IPS-NIHi11 (cell line): ENCODE measurements at places on chromosomes 1 and 21.

DNA sequence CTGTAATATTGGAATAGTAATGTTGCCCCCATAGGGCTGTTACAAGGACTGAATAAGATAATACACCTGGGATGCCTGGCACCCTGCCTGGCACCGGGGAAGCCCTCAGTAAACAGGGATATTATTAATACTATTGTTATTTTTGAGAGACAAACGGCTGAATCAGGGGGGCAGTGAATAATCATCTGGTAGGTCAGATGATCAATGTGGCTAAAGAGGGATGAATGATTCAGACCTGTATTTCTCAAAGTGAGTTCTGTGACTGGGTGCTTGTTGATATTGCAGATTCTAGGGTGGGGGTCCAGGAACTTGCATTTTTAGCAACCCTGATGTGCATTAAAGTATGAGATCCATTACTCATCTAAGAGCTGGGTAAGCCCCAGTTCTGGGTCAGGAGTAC, 46.2 kb upstream of the BCL10 start:
- DNase-seq = no peak

GRCh38 chr1:169797281-169797680, 2.6 kb upstream of the METTL18 start:
- no peak for DNase-seq

- no peak for DNase-seq
Measured at GRCh38 chr1:67785847-67786753, 47.2 kb downstream of the GNG12 start.

GRCh38 chr1:118900643-118901440, 87.3 kb downstream of the TBX15 start:
- DNase-seq = no peak

DNA sequence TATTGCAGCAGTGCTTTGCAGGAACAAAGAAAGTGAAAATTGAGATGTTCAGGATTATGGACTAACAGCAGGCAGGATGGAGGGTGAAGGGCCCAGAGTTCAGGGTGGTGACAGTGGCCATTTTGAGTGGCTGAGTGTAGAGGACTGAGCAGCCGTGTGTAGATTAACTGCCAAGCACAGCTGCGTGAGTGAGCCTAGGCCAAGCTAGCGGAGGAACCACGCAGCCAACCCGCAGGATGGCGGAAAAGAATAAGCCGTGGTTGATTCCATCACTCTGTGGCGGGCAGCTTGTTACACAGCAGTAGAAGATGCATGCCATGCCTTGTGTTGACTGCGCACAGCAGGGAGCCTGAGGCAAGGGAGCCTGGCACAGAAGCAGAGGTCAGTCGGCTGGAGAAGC, 102.5 kb upstream of the KIF26B start:
- no peak for DNase-seq

DNA sequence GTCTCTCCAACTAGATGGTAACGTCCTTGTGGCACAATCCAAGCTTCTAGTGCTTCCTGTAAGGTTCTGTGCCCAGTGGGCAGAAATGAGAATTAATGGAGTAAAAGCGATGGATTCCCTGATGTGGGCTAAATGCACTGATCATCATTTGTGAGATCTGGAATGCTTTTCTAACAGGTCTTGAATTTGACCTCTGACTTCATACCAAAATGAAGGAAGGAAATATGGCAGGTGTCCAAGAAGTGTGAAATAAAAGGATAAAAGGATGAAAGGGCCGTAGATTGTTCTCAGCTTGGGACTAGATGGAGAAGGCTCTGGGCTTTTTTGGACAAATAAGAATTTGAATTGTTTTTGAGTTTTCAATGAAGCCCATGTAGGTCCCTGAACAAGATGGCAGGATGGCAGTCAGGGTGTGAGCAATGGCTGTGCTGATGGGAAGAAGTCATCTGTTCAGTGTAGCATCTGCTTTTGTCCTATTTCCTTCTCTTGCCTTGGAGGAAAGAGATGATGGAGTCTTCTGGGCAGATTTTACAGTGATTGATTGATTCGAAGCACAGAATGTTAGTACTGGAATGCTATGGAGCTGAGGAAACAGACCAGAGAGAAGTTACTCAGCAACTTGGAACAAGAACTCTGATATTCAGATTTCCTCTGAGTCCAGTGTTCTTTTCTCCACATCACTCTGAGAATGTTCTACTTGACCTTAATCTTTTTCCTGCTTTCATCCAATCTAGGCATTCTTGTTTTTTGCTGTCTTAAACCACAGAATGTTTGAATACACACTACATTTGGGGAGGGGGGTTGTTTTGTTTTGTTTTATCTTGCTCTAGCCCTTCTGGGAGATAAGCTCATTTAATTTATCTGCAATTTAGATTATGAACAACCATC, 286.0 kb downstream of the HLX start:
- DNase-seq = no peak

GRCh38 chr1:9586147-9586766, 2.5 kb upstream of the TMEM201 start:
- no peak for DNase-seq

DNA sequence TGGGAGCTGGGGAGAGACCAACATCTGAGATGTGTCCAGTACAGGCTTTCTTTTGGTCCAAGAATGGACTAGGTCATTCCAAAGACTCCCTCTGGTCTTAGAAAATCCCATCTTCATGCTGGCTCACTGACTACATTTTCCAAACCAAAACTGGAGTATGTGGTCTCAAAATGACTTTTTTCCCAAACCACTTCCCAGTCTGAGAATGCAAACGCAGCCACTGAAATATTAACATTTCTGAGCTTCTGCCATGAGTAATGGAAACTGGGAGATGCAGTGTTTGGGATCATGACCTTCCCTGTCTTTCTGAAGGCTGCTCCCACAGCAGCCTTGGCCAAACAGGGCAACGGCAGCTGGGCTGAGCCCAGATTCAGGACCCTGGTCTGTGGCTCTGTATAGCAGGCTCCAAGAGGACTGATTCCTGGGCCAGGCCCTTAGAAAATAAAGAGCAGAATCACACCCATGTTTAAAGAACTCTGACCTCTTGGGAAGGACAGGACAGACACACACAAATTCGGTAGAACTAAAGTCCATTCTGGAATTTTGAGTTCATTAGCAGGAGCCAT, 62.1 kb upstream of the CNTN2 start:
- DNase-seq = no peak

DNA sequence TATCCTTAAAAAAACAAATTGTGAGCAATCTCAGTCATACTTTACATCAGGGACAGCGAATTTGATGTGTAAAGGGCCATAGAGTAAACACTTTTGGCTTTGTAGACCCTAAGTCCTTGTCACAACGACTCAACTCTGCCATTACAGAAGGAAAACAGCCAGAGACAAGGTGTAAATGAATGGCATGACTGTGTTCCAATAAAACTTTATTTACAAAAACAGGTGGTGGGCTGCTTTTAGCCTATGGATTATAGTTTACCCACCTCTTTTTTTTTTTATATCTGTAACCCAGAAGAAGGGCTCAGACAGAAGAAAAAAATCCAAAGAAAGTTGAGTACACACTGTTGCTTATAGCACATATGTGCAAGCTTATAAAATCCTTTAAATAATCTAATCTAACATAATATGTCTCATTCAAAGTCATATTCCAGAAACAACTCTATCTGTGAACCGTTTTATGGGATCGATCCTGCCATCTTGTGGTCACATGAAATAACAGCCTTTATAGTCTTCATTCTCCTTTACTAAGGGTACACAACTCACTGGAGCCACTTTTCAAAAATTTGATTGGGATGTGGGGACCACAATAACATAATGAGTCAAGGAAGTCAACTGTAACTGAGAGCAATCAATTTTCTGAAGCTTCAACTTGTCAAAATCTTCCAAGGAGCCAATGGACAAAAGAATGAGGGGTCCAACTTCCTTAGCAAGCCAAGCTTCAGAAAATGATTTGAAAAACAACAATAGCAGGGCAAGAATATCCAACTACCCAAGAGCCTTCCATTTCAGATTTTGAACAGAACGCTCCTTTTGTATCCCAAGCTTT, 142.2 kb upstream of the KRTAP19-8 start:
- peak; percentile 29 for DNase-seq

GRCh38 chr1:11943619-11944018, 9.1 kb downstream of the PLOD1 start:
- DNase-seq = no peak

DNA sequence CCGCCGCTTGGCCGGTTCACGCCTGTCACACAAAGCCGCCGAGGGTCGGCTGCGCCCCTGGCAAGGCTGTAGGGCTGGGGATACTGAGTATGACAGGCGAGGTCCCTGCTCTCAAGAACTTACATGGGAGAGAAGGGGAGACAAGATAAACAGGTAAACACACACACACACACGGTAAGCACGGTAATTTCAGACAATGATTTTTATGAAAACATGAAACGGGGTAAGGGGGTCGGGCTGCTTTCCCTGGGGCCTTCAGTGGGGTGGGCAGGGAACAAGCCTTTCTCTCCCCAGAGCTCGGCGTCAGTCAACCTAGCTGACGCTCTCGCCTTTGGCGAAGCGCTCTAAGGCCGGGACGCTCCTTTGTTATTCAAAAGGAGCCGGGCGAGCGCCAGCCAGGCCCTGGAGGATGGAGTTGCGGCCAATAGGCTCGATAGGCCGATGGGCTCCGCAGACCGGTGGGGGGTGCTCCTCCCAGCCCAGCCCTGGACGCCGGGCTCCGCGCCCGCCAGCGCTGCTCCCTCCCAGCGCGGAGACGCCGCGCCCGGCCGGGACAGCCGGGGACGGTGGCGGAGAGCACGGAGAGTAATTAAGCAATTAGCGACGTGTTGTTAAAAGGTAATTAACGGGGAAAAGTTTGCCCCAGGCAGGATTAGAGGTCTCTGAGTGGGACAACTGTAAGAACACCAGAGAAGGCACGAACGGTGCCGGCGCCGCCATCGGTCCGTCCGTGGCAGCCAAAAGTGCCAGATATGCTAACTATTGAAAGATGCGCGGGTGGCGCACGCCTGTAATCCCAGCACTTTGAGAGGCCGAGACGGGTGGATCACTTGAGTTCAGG, 950 bp upstream of the INKA2 start:
- DNase-seq = peak; percentile 84

DNA sequence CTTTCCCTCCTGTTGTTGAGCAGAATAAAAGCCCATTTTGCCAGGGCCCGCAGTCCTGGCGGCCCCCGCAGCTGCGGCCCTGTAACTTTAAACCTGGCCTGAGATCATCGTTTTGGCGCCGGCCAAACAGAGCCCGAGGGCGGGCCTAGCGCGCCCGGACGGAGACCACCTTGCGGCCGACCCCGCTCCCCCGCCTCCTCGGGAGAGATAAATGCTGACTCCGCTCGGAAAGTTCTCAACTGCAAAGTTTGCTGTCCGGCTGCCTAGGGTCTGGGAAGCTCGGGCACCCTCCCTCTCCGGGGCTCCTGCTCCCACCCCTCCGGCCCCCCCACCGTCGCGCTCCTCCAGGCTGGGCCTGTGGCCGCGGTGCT, at the start of gene PDPN:
PDPN (plus strand) TSS at position 238 of the 371 bp plus-strand sequence. CDS start 202 bp downstream, outside the sequence.
- DNase-seq = peak; percentile 92

DNA sequence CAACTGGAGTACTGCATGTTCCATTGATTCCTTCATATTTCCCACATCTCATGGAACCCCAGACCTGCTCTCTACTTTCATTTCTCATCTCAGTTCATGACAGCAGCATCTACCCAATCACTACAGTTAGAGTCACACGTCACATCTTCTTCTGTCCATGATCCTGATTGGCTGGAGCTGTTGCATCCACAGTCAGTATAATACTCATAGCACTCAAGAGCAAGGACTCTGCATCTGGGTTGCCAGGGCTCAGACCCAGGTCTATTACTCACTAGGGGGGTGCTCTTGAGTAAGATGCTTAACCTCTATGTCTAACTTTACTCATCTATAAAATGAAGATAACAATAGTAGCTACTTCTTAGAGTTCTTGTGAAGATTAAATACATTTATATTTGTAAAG, 4.4 kb upstream of the XPR1 start:
- no peak for DNase-seq

DNA sequence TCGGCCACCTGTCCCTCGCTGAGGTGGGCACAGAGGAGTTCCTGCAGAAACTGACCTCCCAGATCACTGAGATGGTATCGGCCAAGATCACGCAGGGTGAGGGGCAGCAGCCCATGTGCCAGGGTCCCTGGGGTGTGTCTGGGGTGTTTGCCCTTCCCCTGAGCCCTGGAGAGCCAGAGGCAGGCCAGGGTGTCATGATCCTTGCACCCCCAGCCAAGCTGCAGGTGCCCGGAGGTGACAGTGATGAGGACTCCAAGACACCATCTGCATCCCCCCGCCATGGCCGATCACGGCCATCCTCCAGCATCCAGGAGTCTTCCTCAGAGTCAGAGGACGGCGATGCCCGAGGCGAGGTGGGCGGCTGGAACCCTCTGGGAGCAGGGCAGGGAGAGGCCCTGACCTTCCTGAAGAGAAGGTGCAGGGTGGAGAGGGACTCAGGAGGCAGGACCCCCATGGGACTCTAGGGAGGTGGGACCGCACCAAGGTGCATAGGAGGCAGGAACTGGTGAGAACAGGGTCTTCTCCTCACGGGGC, 69.5 kb downstream of the TRIM11 start:
- no peak for DNase-seq

DNA sequence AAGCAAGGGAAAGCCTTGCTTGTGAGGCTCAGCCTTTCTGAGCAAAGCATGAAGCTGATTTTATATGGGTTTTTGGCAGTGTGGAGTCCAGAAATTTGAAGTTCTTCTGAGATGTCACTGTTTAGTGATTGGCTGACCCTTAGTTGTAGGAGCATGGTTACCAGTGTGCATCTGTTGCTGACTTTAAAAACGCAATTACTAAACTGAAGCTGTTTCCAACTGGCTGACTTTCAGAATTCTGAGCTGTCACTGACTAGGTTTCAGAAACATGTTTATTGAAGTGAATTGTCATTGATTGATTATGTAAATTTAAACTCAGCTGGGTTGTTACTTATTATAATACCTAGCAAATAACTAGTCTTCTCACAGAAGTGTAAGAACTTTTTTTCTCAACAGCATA, 89.4 kb downstream of the PDE4B start:
- DNase-seq = no peak

GRCh38 chr1:66559517-66559916, 25.6 kb downstream of the SGIP1 start:
- no peak for DNase-seq

- no peak for DNase-seq
Measured at GRCh38 chr1:208065862-208066261, 154.9 kb upstream of the CD34 start.

GRCh38 chr1:234611847-234612351, 1.9 kb upstream of the IRF2BP2 start:
- no peak for DNase-seq

GRCh38 chr1:169680377-169681019, 30.9 kb downstream of the SELL start:
- no peak for DNase-seq

- no peak for DNase-seq
Measured at GRCh38 chr1:205232945-205233397, 5.2 kb downstream of the TMCC2 start.

GRCh38 chr1:111197598-111198284, 2.7 kb downstream of the DENND2D start:
- peak; percentile 52 for DNase-seq

DNA sequence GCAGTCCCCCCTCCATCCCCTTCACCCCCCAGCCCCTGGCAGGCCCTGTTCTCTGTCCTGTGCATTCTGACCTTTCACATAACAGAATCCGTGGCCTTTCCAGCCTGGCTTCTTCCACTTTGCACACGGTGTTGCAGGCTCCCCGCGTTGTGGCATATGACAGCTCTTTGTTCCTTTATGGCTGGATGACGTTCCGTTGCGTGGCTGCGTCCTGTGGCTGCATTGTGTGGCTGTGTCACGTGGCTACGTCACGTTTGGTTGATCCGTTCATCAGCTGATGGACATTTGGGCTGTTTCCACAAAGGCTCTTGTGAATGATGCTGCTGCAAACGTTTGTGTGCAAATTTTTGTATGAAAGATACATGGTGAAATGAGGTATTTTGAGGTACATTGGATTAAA, 53.3 kb downstream of the PDE9A start:
- DNase-seq = peak; percentile 3

GRCh38 chr1:6080469-6080868, 34.8 kb downstream of the KCNAB2 start:
- DNase-seq = no peak
